ENCODE measurements at places on chromosomes 4 and X.

- DNase-seq = no peak
Observed at GRCh38 chr4:133869486-133869885, 332.1 kb downstream of the PABPC4L start.

- DNase-seq = no peak
Observed at GRCh38 chr4:169246279-169246678, 24.5 kb downstream of the SH3RF1 start.

GRCh38 chr4:52883183-52883621, 21.1 kb downstream of the RASL11B start:
- no peak for DNase-seq

GRCh38 chr4:66636349-66636748, 909.0 kb downstream of the CENPC start:
- DNase-seq = no peak

- DNase-seq = no peak
Observed at GRCh38 chrX:120647127-120647526, 17.3 kb upstream of the C1GALT1C1 start.
